ENCODE measurements at places on chromosomes 12 and 14. TPM values are rescaled to one million over a fixed set of nuclear protein-coding genes. Genes with fewer than 3 reads are reported as not detected.

DNA sequence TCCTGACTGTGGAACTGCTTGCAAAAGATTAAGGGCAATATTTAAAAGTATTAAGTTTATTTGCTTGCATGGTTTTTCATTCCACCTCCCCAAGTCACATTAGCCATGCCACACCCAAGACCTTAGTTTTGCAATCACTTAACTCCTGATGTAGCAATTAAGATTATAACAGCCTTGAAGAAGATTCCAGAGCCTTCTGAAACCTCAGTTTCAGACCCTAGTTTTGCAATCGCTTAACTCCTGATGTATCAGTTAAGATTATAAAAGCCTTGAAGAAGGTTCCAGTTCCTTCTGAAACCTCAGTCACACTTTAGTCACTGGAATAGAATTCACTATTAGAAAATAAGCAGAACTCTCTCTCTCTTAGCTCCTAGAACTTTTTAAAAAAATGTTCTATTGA lies 42.7 kb upstream of the DCN start:
- no peak for DNase-seq

SLC6A13 gene
- total RNA-seq = not detected

- DNase-seq = no peak
These were observed 23.1 kb downstream of the ATP23 start for GRCh38 chr12:57964421-57964820.

GRCh38 chr14:94341656-94342333 lies 18.7 kb upstream of the SERPINA6 start:
- DNase-seq = no peak

OXA1L gene
- 78.1 TPM for total RNA-seq
